ENCODE measurements at places on chromosomes 16 and 17. TPM values are rescaled to one million over a fixed set of nuclear protein-coding genes. Genes with fewer than 3 reads are reported as not detected.

GRCh38 chr17:57481910-57482391 lies 225.6 kb downstream of the MSI2 start:
- DNase-seq: no peak

Gene C16orf92
- total RNA-seq: not detected

GRCh38 chr16:57725976-57726375 lies 9.6 kb upstream of the KATNB1 start:
- DNase-seq: no peak

Gene ATAD5
- 1.9 TPM for total RNA-seq

DNA sequence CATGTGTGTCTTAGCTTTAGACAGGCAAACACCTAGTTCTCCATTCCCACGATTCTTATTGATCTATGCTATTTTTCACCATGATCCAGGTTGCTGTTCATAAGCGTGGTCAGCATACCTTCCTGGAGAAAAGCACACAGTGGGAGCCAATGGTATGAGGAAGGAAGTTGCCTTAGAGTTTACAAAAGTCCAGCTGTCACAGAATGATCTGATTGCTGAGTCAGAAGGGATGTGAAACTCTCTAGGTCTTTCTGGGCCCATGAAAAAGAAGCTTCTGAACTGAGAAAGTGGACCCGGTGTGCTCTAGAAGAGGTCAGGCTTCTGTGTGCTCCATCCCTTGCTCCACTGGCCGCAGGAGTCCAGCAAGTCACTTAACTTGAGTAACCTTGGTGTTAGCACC lies 71.0 kb upstream of the CCL1 start:
- DNase-seq: no peak

- DNase-seq: no peak
These were observed 49.6 kb downstream of the COX10 start for GRCh38 chr17:14118951-14119350.

GRCh38 chr16:83870830-83871229 lies 28.1 kb upstream of the MLYCD start:
- no peak for DNase-seq

GRCh38 chr16:54120846-54121480 lies 165.6 kb downstream of the IRX3 start:
- no peak for DNase-seq

Gene NGFR
- 0.27 TPM for total RNA-seq

- DNase-seq: no peak
These were observed 5.2 kb upstream of the SYNRG start for GRCh38 chr17:37614391-37614790.

All from hematopoietic multipotent progenitor cell (in vitro differentiated cells).